Neuronal stem cell (in vitro differentiated cells): ENCODE measurements at places on chromosomes 7 and 10.
A peak's percentile ranks its signal among the peaks of the same experiment; 100 is the strongest.

DNA sequence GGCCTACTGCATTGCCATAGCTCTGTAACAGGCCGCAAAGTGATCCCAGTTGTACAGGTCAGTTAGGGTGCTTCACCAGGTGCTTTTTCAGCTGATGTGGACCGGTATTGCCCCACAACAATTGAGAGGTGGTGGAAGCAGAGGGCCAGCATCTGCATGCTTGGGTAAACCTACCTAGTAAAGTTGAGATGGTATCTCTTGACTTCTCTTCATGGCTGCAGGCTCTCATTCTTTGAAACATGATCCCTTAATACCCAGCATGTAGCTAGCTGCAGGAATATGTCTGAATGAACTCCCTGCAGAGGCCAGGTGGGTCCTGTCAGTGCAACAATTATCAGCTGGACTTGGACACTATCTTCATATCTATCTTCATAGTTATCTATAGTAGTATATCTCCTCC lies 60.7 kb upstream of the CCDC6 start:
- no peak overlapping the region for H3K4me3 ChIP-seq
- DNase-seq, result no peak
- no peaks in the 10 kb centered on the region for H3K36me3 ChIP-seq
- no peaks in the 10 kb centered on the region for H3K27me3 ChIP-seq

DNA sequence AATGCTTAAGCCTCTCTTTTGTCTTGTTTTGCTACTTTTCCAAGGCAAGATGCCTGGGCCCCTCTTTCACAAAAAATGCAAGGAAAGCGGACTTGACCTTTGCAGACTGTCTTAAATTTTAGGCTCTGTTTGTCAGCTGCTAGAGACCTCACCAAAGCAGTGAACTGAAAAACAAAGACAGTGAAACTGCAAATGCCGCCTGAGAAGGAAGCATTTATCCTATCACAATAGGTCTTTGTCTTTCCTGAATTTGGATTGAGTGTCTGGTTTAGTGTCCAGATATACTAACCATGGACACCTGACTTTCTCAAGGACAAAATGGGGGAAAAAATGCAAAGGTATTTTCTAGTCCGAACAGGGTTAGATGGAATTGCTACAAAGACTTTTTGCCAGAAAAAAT lies 256.9 kb downstream of the INHBA start:
- peaks cover 3% of the 10 kb centered on the region for H3K4me1 ChIP-seq
- H3K27me3 ChIP-seq, result no peaks in the 10 kb centered on the region
- H3K4me3 ChIP-seq, result no peak overlapping the region
- H3K36me3 ChIP-seq, result no peaks in the 10 kb centered on the region
- no peak overlapping the region for H3K27ac ChIP-seq

DNA sequence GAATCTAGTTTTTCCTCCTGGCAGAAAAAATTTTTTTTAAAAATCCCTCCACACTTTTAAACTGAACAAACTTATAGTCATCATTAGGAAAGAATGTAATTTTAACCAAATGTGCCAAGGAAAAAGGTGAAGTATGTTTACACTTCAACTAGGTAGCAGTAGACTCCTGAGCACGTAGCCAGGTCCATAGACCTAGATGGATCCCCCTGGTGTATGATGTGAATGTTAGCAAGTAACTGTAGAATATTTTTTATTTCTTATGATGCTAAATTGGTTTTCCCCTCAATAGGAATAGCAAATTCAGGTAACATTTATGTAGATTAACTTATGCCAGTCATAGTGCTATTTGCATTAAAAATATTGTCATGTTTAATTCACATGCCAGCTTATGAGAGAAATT lies 19.6 kb downstream of the CABCOCO1 start:
- no peaks in the 10 kb centered on the region for H3K4me1 ChIP-seq
- no peaks in the 10 kb centered on the region for H3K36me3 ChIP-seq
- no peaks in the 10 kb centered on the region for H3K27me3 ChIP-seq
- H3K4me3 ChIP-seq, result no peak overlapping the region

DNA sequence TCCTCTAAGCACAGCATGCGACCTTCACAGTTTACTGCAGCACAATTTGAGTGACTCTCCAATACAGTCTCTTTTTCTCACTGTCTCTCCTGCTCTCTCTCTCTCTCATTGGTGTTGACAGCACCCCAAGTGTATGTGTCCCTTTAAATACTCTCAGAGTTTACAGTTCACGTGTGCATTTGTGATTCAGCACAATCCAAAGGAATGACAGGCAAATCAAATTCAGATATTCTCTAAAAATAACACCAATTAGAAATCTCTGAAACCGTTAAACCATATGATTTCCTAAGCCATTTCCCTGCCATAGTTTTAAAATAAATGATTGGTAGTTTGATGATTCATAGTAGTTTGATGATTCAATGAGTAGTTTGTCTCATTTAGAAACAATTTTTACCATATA lies 104.0 kb upstream of the GAD2 start:
- H3K27me3 ChIP-seq, result no peaks in the 10 kb centered on the region
- no peaks in the 10 kb centered on the region for H3K4me1 ChIP-seq
- H3K27ac ChIP-seq, result no peak overlapping the region
- no peak overlapping the region for H3K4me3 ChIP-seq

GRCh38 chr10:76255241-76255640 lies 823.8 kb downstream of the LRMDA start:
- no peak for DNase-seq
- no peaks in the 10 kb centered on the region for H3K27me3 ChIP-seq
- H3K4me1 ChIP-seq, result no peaks in the 10 kb centered on the region
- no peak overlapping the region for H3K4me3 ChIP-seq

DNA sequence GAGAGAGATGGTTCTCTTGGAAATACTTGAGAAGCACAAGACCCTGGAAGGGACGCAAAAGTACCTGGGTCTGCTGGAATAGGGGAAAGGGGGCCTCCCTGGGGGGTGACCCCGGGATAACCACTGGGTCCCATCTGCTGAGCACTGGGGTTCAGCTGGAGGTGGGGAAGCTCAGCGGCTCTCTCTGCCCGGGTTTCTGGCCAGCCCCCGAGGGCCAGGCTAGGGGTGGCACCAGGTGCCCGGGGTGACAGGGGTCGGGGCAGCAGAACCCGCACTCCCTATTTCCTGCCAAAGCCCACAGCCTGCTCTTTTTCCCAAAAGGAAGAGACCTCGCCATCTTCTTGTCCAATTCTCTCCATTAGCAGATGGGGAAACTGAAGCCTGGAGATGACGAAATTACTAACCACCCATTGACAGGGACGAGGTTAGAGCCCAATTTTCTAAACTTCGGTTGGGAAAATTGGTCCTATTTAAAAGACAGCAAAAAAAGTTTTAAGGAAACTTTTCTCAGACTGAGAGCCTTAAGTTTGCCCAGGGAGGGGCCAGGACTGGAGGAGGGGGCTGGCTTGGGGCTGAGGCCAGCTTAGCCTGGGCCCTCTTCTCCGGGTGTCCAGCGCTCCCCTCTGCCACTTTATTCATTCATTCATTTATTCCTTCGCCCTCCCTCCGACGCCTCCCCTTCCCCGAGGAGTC lies 17.8 kb upstream of the GATA3 start:
- H3K27ac ChIP-seq, result no peak overlapping the region
- no peak for DNase-seq
- no peaks in the 10 kb centered on the region for H3K36me3 ChIP-seq
- no peak overlapping the region for H3K4me3 ChIP-seq
- H3K27me3 ChIP-seq, result peaks cover 99% of the 10 kb centered on the region

DNA sequence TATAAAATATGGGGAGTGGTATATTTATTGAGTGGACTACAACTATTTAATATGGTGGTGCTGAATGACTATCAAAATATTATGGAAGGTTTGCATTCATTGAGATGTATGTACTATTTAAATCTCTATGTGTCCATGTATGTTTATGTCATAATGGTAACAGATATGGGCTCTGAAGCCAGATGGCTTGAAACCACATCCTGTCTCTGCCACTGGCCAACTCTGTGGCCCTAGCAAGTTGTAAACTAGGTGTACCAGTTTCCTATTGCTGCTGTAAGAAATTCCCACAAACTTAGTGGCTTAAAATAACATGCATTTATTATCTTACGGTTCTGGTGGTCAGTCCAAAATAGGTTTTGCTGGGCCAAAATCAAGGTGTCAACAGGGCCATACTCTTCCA lies 198.1 kb upstream of the NFE2L3 start:
- H3K27ac ChIP-seq, result no peak overlapping the region
- no peak overlapping the region for H3K4me3 ChIP-seq
- H3K27me3 ChIP-seq, result no peaks in the 10 kb centered on the region
- no peak for DNase-seq
- H3K36me3 ChIP-seq, result no peaks in the 10 kb centered on the region
- peaks cover 5% of the 10 kb centered on the region for H3K4me1 ChIP-seq

DNA sequence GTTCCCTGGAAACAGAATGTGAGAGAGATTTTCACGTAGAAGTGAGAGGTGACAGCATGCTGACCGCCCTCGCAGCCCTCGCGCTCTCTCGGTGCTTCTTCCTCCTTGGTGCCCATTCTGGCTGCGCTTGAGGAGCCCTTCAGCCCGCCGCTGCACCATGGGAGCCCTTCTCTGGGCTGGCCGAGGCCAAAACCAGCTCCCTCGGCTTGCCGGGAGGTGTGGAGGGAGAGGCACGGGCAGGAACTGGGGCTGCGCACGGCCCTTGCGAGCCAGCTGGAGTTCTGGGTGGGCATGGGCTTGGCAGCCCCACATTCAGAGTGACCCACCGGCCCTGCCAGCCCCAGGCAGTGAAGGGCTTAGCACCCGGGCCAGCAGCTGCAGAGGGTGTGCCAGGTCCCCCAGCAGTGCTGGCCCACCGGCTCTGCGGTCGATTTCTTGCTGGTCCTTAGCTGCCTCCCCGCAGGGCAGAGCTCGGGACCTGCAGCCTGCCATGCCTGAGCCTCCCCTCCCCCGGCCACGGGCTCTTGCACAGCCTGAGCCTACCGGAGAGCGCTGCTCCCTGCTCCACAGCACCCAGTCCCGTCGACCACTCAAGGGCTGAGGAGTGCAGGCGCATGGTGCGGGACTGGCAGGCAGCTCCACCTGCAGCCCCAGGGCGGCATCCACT lies 888.7 kb upstream of the ZWINT start:
- no peaks in the 10 kb centered on the region for H3K36me3 ChIP-seq
- peaks cover 3% of the 10 kb centered on the region for H3K4me1 ChIP-seq
- DNase-seq, result no peak
- H3K4me3 ChIP-seq, result no peak overlapping the region
- H3K27me3 ChIP-seq, result no peaks in the 10 kb centered on the region

DNA sequence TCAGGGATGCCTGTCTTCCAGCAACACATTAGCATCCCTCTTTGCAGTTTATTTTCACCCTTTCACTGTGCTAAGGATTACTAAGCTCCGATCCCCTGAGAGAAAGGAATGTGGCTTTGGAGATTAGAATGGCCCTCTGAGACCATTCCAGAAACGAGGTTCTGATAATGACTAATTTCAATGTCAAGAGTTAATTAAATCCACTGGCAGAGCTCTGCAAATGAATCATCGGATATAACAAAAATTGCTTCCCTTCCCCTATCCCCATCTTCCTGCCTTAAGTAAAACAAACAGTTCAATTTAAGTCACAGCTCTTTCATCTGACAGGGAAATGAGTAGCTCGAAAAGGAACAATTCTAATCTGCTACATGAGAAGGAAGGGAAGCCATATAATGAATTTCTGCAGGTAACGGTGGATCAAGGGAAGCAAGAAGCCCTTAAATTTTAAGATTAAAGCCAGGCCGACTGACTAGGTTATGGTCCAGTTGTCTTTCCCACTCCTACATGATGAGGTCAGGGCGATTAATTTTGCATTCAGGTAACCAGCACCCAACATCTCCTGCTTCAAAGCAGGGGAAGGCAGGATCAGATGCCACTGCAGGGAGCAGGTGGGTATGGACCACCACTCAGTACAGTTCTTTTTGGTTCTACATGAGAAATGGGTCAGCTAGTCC lies 50.5 kb downstream of the MALSU1 start:
- H3K27me3 ChIP-seq, result no peaks in the 10 kb centered on the region
- peak overlapping the region; percentile 32 for H3K27ac ChIP-seq
- peak; percentile 43 for DNase-seq
- peaks cover 4% of the 10 kb centered on the region for H3K4me1 ChIP-seq
- peaks cover 11% of the 10 kb centered on the region for H3K36me3 ChIP-seq

DNA sequence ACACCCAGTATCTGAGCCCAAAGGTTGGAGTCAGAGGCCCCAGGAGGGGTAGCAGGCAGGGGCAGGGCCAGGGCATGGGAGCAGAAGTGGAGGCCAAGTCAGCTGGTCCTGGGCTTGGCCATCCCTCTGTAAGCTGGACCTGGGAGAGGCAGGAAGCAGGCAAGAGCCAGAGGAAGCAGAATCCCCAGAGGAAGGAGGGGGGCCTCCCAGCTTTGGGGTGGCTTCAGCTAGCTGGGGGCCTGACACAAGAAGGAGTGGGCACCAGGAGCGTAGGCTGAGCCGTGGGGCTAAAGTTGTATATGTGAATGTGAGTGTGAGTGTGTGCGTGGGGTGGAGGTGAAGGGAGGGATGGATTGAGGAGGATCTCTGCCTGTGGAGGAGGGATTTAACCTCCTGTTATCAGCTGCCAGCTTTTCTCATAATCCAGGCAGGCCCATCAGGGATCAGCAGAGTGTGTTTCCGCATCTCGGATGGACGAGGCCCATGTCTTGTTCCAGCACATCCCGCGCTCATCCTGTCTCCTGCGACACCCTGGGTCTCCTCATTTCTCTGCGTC lies 54.0 kb downstream of the NEURL1 start:
- H3K27ac ChIP-seq, result no peak overlapping the region
- peaks cover 22% of the 10 kb centered on the region for H3K27me3 ChIP-seq
- no peak overlapping the region for H3K4me3 ChIP-seq
- DNase-seq, result no peak
- H3K4me1 ChIP-seq, result peaks cover 11% of the 10 kb centered on the region

DNA sequence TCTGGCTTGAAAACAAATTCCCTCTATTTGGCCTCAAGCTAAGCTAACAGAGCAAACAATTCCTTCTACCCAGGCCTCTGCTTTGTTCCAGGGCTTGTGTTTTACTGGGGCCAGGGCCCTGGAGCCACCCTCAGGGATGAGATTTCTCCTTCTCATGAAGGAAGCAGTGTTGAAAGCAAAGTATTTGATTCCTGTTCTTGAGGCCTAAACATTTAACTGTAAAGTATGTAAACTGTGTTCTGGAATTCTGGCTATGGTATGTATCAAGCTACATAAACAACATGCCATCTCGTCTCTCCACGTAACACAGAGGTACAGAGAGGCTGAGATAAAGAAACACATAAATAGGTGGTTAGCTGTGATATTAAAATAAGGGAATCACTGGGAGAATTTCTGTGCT lies 81.8 kb downstream of the HERPUD2 start:
- no peak overlapping the region for H3K4me3 ChIP-seq
- no peaks in the 10 kb centered on the region for H3K36me3 ChIP-seq
- no peak overlapping the region for H3K27ac ChIP-seq
- DNase-seq, result no peak

DNA sequence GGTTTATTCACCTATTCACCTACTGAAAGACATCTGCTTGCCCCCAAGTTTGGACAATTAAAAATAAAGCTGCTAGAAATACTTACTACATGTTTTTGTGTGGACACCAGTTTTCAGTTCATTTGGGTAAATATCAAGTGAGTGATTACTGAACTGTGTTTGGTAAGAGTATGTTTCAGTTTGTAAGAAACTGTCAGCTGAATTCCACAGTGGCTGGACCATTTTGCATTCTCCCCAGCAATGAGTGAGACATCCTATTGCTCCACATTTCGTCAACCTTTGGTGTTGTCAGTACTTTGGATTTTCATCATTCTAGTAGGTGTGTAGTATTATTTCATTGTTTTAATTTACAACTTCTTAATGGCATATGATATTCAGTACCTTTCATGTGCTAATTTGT lies 17.4 kb upstream of the IKZF1 start:
- no peak for DNase-seq
- H3K36me3 ChIP-seq, result no peaks in the 10 kb centered on the region
- H3K4me1 ChIP-seq, result no peaks in the 10 kb centered on the region
- H3K27me3 ChIP-seq, result no peaks in the 10 kb centered on the region
